Effector memory CD4-positive, alpha-beta T cell (primary cell): ENCODE measurements at places on chromosomes 1 and 21.

DNA sequence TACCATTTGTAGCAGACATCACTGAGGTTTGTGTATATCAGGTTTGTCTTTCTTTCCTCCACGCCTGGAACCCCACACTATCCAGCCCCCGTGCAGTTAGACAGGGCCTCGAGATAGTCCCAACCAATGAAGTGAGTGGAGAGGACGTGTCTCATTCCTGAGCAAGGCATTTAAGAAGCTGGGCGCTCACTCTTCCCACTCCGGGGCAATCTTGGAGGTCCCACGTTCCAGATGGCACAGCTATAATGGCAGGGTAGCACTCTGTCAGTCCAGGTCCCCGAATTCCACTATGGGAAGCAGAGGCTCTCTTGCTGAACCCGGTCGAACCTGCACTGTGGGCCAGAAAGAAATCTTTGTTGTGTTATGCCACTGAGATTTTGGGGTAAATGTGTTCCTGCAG, 57.3 kb upstream of the CSF3R start:
- DNase-seq, result no peak

GRCh38 chr1:245605480-245606156, 450.8 kb downstream of the KIF26B start:
- no peak for DNase-seq

DNA sequence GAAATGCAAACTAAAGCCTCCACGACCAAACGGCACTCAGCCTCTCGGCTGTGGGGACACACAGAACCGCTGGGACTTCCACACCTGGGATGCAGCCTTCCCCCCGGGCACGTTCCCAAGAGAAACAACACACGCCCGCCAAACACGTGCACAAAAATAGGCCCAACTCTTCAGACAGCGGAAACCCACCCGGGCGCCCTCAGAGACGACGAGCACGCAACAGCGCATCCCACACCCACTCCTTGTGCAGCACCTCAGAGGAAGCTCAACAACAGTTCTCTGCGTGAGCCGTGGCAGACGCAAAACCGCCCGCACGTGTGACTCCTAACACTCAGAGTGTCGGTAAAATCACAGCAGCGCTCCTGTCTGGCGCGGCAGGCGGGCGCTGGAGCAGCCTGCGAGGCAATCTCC, 5.3 kb downstream of the C1orf159 start:
- DNase-seq, result no peak

DNA sequence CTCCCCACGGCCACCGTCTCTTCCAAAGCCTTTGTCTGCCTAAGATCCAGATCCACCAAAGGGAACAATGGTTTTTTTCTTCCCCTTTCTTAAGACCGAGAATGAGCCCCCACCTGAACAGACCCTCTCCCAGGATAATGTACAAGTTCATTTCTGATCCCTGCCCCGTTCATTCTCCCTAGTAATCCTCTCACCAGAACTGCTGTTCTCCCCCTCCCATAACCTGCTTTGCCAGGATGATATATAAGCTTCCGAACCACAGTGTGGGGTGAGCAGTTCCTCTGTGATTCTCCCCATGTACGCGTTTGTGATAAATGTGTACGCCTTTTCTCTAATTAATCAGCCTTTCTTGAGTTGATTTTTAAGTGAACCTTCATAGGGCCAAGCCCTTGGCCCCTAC, 4.9 kb downstream of the RD3 start:
- no peak for DNase-seq

DNA sequence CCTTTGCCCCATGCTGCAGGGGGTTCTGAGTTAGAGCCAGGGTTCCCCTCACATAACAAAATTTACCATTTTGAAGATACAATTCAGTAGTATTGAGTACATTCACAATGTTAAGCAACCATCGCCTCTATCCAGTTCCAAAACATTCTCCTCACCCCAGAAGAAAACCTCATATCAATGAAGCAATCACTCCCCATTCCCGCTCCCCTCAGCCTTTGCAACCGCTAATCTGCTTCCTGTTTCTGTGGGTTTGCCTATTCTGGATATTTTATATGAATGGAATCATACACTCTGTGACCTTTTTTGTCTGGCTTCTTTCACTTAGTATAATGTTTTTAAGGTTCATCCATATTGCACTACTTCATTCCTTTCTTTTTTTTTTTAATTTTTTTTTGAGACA, 32.9 kb downstream of the SERINC2 start:
- no peak for DNase-seq

DNA sequence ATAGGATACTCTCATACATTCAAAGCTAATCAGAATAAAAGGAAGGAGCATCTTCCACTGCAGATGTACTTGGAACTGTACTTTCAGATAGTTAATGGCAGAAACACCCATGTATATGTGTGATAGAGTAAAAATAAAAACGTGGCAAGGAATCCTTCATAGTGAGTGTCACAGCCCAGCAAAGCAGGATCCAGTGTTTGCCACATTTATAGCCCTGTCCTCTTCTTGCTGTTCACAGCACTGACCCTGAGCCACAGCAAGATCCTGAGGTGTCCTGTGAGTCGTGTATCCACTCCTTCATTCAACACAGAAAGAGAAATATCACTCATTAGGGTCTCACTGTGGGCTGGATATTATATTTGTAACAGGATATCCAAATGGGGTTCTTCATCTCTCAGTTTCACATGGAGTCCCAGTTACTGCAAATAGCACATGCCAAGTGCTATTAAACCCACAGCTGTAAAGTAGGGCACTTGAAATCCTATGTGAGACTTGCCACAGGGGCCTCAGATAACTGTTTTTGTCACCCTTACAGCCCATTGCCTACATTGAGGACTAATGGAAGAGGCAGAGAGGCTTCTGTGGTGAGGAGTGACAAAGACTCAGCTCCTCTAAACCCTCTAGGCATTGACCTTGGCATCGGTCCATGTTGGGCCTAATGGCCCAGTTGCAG, 41.3 kb downstream of the CYP2J2 start:
- DNase-seq, result no peak

GRCh38 chr21:44579833-44580144, 615 bp downstream of the KRTAP10-5 start:
- no peak for DNase-seq

GRCh38 chr21:16193496-16194094, 463.8 kb downstream of the USP25 start:
- no peak for DNase-seq

DNA sequence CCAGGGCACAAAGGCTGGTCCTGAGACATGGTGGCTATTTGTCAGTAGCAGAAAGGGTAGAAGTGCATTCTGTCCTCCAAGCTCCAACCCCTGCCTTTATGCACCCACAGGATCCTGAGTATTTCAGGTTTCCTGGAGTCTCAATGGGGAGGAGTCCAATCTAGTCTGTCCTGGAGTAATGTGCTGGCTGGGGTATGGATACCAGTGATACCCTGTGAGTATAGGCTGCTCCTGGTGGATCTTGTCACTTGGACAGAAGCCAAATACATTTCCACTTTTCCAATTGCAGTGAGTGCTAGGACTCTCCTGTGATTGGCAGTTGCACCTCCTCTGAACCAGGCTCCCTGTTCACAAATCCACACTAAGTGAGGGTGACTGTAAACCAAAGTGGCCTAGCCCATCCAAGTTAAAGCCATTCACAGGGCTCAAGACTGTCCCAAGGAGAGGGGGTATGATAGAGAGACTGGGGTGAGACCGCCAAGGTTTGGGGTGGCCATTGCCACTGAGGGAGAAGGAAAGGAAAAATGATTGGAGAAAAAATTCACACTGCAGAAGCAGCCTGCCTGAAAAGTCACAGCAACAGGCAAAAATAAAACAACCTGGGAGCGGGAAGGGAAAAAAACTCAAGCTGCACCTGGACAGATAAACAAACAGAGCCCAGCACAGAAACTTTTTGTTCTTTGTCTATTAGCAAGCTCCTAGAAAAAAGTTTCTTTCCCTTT, 163.4 kb upstream of the ETV3 start:
- DNase-seq, result no peak

DNA sequence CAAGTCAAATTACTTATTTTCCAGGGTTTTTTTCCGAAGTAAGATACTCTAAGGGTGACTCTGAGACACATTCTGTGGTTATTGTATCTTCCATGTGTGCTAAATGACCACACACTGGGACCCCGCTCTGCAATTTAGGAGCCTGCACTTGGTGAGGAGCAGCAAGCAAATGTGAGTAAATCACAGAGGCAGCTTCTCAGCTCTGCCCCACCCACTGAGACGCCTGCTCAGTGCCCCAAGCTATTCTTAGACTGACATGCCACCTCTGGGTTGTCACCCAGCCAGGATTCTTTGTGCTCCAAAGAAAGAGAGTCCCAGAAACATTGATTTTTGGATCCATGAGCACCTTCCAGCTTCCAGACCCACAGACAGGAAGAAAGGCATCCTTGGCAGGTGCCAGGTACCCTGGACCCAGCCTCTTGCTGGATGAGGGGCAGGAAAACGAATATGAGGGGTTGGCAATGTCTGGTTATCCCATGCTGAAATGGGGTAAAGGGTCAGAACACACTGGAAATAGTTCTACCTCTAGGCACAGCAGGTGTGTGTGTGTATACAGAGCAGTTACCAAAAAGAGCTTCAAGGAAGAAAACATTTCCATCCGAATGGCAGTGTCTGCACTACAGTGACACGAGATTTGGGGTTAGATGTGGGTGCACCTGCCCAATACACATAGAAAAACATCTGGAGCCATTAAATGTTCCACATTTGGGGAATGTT, 41.2 kb downstream of the TNR start:
- DNase-seq, result no peak

DNA sequence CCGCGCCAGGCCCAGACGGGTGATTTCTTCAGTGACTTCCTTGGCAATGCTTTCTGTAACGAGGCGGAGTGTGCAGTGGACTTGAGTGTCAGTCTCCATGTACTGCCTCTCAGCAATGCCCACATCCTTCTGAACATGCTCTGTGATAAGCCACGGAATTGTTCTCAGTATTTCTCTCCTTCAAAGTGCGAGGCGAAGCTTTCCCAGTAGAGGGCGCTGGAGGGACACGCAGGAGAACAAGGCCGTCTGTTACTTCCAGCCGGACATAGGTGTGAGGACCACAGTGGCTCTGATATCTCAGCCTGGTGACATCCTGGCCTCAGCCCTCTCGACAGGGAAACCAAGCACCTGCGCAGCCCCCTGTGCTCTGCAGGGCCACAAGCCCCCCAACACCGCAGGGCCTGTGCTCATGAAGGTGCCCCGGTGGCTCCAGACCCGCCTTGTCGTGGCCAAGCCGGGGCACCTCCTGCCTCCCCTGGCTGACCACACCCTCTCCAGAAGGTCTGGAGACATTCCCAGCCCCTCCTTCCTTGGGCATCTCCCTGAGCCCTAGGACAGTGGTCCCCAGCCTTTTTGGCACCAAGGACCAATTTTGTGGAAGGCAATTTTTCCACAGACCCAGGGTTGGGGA, 46.1 kb upstream of the BACE2 start:
- DNase-seq, result no peak

- DNase-seq, result no peak
Measured at GRCh38 chr1:165897326-165898303, 70.2 kb downstream of the UCK2 start.

DNA sequence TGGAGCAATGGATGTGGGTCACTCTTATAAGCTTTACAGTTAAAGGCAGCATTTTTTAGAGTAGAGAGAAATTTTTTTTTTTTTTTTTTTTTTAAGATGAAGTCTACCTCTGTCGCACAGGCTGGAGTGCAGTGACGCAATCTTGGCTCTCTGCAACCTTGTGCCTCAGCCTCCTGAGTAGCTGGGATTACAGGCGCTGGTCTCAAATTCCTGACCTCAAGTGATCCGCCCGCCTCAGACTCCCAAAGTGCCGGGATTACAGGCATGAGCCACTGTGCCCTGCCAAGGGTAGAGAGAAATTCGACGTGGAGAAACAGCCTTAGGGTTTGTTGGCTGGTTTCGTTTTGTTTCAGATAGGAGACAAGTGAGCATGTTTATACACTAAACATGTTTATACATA, 594.2 kb upstream of the ADAMTS5 start:
- DNase-seq, result no peak

DNA sequence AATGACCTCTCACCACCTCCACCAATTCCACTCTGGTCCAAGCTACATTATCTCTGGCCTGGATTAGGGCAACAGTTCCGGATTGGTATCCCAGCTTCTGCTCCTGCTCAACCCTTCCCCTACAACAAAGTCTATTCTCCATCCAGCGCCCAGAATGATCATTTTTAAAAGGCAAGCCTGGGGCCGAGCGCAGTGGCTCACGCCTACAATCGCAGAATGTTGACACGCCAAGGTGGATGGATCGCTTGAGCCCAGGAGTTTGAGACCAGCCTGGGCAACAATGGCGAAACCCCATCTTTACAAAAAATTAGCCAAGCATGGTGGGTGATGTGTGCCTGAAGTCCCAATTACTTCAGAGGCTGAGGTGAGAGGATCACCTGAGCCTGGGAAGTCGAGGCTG, 2.2 kb downstream of the LYST start:
- DNase-seq, result no peak

DNA sequence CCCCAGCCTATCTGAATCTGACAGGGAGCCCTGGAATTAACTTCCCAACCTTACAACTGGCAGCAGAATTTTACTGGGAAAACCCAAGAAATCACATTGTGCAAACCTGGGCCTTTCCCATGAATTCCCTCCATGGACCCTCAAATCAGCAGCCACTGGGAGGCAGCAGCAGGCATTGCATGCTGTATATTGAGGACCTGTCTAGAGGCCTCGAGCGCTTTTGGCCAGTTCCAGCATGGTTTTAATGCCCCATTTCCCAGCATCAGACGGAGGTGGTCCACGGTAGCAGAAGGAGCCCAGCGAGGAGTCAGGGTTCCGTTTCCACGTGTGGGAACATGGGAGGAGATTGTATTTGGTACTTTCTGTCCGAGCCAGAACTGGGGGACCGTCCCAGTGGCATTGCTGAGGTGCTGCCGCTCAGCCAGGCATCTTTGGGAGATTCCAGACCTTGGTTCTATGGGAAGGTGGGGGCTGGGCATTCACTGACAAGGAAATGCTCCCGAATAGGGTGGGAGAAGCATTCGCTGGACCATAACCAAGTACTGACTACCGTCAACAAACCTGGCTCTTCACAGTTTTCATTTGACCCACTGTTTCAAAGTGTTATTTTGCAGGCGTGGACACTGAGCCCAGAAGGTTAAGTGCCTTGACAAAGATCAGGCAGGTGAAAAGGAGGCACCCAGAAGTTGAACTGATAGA, 15.9 kb downstream of the BMP8A start:
- DNase-seq, result no peak

DNA sequence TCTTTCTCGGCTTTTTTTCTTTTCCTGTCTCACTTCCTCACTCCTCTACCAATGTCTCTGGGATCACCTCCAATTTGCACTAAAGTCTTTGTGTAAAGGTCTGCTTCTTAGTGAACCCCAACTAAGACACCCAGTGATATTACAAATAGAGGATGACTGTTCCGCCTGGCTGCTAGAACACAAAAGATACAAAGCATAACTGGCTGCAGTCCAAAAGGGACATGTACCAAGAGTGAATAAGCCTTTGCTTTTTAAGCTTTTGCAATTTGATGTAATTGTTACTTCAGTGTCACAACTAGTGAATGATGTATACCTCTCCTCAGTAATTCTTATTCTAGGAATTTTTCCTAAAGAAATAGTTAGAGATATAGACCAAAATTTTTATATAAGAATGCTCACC, 82.8 kb upstream of the BEND5 start:
- no peak for DNase-seq
